ENCODE measurements at places on chromosomes 5 and 9.

DNA sequence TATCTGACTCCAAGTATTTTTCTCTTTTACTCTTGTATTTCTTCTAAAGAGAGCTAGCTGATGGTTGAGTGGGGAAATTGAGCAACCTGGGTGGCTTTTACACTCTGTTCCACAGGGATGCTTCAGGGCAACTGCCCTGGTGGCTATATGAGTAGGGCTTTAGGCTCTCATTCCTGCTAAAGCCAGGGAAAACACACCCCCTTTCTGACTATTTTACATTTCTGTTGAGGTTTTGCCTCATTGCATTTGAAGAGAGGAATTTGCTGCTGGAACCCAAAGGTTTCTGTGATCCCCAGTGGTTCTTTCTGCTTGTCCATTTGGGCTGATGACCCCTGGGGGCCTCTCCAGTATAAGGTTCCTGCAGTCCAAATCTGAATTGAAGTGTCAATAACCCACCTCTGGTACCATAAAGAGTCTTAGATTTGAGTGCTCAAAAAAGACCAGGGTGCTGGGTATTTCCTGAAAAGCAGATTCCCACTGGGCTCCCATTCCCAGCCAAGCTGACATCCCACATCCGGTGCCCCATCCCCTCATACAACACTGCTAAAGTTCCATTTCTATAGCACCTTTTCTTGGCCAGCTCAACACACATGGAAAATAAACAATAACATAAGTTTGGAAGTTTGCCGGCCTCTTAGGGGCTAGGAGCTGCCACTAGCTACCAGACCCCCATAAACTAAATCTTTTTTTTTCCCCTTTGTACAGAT, 59.5 kb downstream of the PAPPA start:
- DNase-seq, result no peak

GRCh38 chr5:147554261-147554817, 44.5 kb upstream of the DPYSL3 start:
- no peak for DNase-seq

- no peak for DNase-seq
Measured at GRCh38 chr9:5231212-5231611, at the start of gene INSL4. INSL4 (plus strand) TSS chr9:5231419; CDS start chr9:5231524, 105 bp downstream.

GRCh38 chr5:102681403-102681983, 73.6 kb upstream of the PAM start:
- peak; percentile 65 for DNase-seq

DNA sequence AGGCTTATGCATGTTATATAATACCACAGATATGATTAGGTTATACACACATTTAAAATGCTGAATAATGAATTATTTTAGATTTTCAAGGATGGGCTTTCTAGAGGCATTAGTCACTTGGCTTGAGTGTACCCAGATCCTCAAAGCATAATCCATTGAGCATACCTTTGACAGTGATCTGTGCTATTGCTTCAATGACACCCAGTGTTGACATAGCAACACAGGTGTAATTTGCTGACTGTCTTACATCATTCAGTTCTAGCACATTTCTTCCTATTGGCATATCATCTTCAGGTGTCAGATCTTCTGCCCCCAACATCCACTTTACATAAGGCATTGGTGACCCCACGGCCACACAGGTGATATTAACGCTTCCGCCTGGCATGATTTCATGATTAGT, 721.5 kb upstream of the DMAC1 start:
- no peak for DNase-seq

DNA sequence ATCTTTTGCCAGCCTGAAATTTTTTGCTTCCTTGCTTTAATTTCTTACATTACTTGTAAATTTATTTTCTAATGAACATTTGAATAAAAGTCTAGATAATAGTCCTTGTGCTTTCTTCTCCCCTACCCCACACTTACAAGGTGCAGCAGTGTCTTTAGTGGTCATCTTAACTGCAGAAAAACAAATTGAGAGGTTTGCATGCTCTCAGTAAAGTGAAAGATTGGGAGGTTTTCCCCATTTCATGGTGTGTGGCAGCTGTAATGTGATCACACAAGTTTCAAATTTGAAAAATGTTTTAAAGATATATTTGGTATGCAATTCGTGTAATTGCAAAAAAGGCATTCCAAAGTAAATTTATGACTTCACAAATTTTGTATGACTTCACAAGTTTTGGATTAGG, 14.7 kb downstream of the APC start:
- no peak for DNase-seq

GRCh38 chr5:113240951-113241726, 193.7 kb downstream of the TSSK1B start:
- DNase-seq, result no peak

DNA sequence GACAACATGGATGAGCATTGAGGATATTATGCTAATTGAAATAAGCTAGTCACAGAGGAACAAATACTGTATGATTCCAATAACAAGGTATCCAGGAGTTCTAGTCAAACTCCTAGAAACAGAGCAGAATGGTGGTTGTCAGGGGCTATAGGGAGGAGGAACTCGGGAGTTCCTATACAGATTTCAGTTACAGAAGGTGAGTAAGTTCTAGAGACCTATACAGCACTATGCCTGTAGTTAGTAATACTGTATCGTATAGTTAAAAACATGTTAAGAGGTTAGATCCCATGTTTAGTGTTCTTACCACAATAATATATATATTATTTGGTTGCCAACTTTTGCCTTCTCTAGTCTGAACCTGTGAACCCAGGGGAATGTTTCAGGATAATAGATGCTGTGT, 7.9 kb upstream of the OXCT1 start:
- DNase-seq, result no peak

DNA sequence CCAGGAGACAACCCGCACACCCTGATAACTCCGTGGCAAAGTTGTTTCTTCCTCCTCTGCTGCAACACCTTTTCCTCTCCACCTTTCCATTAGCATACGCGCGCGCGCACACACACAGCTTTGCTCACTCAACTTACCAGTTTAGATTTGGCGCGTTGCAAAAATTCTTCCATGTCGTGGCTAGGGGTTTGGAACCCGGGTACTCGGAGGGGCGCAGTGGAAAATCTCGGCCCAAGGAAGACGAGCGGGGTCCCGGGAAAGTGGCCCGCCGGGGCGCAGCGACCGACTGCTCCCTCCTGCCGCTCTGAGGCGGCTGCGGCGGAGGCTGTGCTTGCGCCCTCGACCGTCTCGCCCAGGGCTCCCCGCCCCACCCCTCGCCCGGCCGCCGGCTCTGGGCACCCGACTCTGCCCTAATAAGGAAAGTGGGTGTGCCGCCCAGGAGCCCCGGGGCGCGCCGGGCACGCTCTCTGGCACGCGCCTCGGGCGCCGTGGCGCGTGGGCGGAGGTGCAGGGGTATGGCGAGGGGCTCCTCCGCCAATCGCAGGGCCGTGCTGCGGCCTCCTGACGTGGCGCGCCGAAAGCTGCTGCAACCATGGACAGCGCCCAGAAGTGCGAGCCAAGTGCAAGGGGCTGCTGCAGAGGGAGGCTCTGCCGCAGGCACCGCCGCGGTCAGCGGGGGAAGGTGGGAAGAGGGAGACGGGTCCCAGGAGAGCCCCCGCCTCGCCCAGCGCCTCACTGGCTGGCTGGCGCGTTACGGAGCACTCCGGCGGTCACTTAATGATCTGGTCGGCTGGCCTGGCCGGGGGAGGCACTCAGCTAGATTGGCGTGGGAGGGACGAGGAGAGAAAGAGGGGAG, at the start of gene PRUNE2:
PRUNE2 (minus strand) TSS at position 324 of the 856 bp plus-strand sequence; CDS start at position 173, 151 bp downstream.
- DNase-seq, result no peak

DNA sequence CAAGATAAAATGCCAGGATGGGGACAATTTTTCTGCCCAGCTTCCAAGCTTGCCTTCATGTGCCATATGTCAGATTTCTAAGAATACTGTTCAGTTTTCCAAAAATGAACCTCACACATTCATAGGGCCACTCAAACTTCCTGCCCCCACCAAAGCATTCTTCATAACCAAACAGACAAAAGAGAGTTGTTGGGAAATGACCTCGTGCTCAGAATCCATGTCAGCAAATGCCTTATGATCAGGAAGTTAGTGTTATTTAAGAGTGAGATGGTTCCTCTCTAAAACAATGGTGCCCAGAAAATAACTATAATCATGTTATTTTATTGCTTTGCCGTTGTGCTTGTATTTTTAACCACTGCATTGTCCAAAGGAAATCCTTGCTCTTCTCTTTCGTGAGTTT, 208.2 kb downstream of the ZNF608 start:
- no peak for DNase-seq

GRCh38 chr9:88746743-88747398, 211.9 kb downstream of the NXNL2 start:
- no peak for DNase-seq

DNA sequence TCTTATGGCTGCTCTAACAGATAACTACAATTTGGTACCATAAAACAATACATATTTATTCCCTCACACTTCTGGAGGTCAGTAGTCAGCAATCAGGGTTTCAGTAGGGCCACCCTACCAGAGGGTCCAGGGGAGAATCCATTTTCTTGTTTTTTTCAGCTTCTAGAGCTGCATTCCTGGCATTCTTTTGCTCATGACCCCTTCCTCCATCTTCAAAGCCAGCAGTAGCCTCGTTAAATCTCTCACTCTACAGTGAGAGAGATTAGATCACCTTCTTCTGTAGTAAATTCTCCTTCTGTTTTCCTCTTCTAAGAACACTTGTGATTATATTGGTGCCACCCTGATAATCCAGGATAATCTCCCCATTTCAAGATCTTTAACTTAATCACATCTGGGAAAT, 187.4 kb downstream of the RFK start:
- no peak for DNase-seq
